ENCODE measurements at places on chromosomes 12 and 14.

- no peak for DNase-seq
These were observed 9.7 kb downstream of the SLC4A8 start for GRCh38 chr12:51434305-51434704.

- no peak for DNase-seq
These were observed 25.9 kb downstream of the ZBTB42 start for GRCh38 chr14:104826861-104827176.

DNA sequence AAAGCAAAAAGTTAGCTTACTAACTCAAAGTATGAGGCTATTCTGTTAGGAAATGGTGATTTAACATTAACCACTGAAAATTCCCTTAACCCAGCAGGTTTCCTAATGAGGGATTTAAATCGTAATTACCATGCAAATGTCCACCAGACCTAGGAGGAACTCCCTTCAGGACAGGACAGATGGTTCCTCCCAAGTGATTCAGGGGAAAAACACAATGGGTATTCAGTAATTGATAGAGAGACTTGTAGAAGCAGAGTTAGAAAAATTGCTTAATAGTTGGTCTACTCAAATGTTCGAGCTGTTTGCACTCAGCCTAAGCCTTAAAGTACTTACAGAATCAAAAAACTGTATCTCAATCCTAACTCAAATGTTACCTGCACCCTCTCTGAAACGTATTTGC lies 21.6 kb downstream of the RERGL start:
- DNase-seq, result no peak

DNA sequence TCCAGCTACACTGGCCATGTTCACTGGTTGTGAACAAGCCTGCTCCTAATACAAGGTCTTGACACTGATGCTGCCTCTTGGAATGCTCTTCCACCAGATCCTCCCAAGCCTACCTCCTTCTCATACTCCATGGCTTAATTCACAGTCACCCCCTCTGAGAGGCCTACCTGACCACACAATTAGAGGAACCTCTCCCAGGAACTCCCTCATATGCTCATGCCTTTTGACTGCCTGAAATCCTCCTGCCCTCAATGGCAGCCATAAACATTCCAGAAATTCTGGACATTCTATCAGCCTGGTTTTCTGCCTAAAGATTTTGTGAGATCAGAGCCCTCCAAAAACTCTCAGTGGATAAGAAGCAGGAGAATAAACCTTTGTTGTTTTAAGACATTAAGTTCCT lies 340.2 kb downstream of the C12orf75 start:
- DNase-seq, result no peak

DNA sequence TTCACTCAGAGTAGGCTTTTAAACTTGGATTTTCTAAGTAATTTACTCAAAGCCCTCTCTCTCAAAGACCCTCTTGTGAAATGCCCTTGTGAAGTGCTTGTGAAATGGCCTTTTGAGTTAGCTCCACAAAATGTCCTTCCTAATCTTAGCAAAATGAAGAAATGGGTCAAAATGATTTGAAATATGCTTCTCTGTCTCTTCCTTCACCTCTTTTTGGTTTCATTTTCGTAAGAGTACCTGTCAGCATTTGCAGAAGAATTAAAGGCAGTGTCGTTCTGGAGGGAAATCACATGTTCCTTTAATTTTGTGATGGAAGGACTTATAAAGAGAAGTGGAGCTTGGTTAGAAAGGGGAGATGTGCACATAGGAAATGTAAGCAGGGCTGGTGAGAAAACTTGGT lies 93.7 kb downstream of the HMGA2 start:
- no peak for DNase-seq

DNA sequence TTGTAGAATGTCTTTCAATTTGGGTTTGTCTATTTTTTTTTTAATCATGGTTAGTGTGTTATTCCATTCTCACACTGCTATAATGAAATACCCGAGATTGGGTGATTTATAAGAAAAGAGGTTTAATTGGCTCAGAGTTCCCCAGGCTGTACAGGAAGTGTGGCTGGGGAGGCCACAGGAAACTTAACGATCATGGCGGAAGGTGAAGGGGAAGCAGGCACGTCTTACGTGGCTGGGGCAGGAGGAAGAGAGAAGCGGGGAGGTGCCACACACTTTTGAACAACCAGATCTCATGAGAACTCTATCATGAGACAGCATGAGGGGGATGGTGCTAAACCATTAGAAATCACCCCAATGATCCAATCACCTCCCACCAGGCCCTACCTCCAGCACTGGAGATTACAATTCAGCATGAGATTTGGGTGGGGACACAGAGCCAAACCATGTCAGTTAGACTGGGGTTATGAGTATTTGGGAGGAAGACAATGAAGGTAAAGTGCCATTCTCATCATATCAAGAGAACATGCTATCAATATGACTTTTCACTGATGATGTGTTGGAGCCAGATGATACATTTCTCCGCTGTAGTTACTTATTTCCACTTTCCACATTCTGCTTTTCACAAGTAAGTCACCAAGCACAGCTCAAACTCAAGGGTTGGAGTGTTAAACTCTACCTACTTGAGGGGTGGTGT lies 45.8 kb downstream of the AP5M1 start:
- DNase-seq, result no peak

GRCh38 chr14:105501504-105502291 lies 10.7 kb downstream of the TEDC1 start:
- no peak for DNase-seq

- no peak for DNase-seq
These were observed 1.9 kb upstream of the SCFD1 start for GRCh38 chr14:30620178-30620577.

DNA sequence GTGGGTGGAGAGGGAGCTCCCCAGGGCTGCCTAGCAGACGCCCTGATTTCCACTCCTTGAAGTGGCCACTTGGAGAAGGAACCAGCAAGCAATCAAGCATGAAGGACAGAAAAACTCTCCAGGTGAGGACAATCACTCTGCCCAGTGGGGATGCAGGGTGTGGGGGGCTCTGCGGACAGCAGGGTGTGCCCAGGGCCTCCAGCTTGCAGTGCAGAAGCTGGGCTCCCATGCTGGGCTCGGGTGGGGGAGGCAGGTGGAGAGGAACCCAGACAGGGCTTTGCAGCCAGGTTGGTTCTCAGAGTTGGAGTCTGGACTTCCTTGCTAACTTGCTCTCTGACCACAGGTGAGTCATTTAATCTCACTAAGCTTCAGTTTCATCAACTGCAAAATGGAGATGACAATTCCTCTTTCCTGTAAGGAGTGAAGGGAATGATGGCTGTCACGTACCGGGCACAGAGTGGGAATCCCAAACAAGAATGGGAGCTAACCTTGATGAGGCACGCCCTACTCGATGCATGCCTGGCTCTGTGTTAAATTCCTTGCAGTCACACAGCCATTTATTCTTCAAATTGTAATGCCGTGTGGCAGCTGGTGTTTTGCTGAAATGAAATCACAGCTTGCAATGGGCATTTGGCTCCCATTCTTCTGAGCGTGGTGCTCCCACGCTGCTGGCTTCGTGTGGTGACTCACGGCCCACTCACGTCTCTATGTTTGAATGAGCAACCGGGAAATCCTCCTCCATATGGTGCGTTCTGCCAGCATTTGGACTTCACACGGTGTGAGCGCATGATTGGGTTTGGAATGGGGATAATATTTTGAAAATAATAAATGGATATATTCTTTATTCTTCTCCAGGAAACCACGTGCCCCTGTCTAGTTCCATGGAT lies 75.2 kb downstream of the PRIMA1 start:
- DNase-seq, result no peak

DNA sequence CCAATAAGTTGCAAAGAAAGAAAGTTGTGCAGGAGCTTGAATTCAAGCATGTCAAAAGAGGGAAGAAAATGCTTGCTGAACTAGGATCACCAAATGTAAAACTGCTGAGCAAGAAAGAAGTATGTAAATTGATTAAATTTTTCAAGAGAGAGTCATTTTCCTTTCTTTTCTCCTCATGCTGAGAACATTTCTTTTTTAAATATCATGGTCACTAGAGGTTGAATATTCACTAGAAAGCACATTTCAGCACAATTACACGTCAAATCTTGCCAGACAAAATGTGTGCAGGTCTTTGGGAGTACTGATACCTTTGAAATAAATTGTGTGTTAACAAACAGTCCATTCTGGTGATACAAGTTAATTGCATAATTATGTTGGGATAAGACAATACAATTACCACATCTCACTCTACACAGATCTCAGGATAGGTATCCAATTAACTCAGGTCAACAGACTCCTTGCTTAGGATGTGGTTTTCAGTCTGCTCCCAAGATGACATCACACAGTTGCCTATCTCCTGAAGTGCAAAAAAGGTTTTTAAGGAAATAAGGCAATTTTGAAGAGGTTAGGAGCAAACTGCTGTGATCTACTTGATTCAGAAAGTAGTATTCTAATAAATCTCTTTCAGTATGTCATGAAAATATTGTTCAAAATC lies 862.2 kb downstream of the RPS29 start:
- no peak for DNase-seq

GRCh38 chr14:91405241-91405721 lies 12.3 kb downstream of the CCDC88C start:
- DNase-seq, result no peak

- no peak for DNase-seq
These were observed 209.8 kb upstream of the FLRT2 start for GRCh38 chr14:85319998-85320630.

DNA sequence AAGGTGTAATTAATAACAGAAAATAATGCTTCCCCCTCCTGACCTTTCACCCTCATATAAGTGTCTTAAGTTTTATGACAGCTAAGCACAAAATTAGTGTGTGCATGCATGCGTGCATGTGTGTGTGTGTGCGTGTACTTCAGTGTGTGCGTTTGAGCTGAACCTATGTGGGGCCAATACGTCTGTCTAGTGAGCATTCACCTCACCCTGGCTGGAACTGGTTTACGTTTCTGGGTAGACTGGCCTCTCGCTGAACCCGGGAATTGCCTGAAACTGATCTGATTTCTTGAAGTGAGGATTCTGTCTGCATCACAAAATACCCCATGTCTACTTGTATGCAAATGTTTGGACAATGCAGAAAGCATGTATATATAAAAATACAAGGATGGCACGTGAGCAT lies 68.2 kb upstream of the TBX3 start:
- no peak for DNase-seq

GRCh38 chr14:61524211-61524806 lies 171.0 kb upstream of the HIF1A start:
- DNase-seq, result no peak

DNA sequence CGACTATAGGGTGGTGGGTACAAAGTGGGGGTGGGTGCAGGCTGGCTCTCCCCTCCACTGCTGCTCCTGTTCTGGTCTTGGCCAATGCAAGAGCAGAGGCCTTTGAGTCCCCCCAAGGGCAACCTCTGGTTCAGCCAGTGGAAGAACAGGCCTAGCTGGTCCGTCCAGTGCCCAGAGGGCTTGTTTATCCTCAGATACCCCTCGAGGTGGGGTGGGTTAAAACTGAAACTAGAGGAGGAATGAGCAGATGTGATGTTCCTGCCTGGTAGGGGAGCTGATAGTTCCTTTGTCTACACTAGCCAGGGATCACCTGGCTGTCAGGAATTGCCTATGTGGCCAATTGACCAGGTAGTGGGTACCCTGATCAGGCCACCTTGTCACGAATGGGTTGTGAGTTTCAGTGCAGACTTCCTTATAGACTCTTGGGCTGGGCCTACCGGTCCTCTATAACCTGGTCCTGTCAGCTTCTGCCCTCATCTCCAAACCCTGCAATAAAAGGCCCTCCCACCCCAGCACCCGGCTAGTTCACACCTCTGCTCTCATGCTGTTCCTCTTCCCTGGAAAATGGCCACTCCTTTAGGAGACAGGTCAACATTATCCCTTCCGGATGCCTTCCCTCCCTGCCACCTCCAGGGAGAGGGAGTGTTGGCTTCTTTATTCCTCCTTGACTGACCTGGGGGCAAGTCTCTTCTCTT lies 10.7 kb upstream of the HSP90AA1 start:
- no peak for DNase-seq

DNA sequence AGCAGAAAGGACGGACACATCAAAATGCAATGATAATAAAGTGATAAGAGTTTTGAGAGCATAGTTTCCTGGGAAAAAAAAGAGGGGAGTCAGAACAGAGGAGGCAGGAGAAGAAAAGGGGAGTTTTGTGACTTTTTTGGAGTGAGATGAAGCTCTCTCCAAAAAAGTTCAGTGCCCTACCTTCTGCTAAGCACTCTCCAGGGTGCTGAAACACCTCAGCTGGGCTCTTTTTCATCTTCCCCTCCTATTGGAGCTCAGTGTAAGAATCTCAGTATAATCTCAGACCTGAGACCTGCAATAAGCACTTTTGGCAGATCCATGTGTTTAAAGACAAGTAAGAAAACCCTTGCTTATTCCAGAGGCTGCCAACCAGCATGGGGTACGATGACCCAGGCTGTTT lies 58.9 kb upstream of the SRRM4 start:
- DNase-seq, result no peak

GRCh38 chr12:120230326-120230973 lies 29.5 kb upstream of the RPLP0 start:
- no peak for DNase-seq

DNA sequence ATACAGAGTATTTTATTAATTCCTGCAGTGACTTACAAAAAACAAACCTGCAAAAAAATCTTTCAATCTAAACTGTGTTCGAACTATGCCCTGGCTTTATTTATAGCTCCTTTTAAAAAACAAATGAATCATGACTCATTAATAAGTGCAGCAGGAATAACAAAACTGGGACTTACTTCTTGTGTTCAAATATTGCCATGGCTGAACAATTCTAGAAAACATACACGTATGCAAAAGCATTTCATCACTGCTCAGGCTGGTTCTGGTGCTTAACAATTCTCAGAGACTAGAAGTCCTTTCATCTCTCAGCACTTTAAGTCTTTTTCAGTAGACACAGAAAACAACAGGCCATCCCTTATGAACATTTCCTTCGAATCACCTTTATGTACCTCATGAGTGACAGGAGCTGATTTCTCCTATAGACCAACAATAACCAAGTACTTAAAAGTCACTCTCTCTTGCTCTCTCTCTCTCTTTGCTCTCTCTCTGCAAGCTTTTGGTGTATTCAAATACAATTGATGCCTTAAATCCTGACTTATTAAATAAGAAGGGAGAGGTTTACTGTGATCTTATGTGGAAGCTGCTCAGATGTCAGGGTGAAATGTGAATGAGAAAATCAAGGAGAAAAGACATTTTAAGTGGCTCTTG lies 268.8 kb downstream of the TTC8 start:
- no peak for DNase-seq

DNA sequence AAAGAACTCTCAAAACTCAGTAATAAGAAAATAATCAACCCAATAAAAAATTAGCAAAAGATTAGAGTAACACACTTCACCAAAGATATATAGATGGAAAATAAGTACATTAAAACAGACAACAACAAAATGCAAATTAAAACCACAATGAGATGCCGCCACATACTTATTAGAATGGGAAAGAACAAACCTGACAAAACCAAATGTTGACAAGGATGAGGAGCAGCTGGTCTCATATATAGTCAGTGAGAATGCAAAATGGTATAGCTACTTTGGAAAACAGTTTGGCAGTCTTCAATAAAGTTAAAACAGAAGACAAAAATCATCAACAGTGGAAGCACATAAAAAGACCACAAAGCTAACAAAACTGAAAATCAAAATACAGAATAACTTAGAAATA lies 29.1 kb downstream of the CRY1 start:
- no peak for DNase-seq

GRCh38 chr14:58026967-58027366 lies 125.0 kb downstream of the ARMH4 start:
- no peak for DNase-seq
